Activated naive CD8-positive, alpha-beta T cell treated with anti-CD3 and anti-CD28 coated beads, Interleukin-2, amount 10 ng/mL, durations not matched to agents 7 days and 5 days (primary cell): ENCODE measurements at places on chromosomes 3 and 15. TPM values are rescaled to one million over a fixed set of nuclear protein-coding genes. Genes with fewer than 3 reads are reported as not detected.

DNA sequence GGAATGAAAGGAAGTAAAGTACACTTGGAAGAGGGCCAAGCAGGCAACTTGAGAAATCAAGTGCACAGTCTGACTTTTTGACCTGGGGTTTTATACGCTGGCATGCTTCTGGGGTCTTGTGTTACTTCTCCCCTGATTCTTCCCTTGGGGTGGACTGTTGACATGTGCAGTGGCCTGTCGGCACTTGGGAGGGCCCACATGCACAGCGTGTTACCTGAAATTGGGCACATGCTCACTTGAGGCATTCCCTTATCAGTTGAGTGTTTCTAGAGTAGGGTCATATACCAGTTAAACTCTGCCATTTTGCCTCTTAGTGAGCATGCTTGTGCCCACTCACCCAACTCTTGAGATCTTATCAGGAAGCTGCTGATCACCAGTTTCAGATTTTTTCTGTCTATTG lies 329.1 kb upstream of the SOX2 start:
- DNase-seq: no peak

DNA sequence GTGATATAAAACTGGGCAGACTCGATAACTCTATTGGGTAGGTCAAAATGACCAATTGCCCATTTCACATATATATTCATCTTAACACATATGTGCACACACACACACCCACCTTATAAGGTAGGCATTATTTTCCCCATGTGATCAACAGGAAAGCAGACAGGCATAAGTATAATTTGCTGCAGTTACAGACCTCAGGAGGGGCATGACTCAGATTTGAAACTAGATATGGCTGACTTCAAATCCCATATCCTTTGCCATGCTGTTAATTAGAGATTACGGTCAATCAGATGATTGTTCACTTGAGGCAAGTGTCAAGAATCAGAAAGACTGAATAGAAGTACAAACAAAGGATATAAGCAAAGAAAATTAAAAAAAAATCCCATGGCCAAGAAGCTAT lies 910.6 kb downstream of the NTRK3 start:
- DNase-seq: no peak

ZBTB47 gene
- total RNA-seq: 1.1 TPM

DOCK3 gene
- 3.4 TPM for total RNA-seq

GJD2 gene
- total RNA-seq: not detected
